Esophagus squamous epithelium (tissue), 5 donors: ENCODE measurements at places on chromosomes 11 and 22.

- peaks cover 34% of the 10 kb centered on the region for H3K27me3 ChIP-seq
- H3K36me3 ChIP-seq, result no peaks in the 10 kb centered on the region
- peaks cover 8% of the 10 kb centered on the region for H3K4me1 ChIP-seq
- no peak for DNase-seq
These were observed 250.0 kb downstream of the MIAT start for GRCh38 chr22:26907366-26907765.

GRCh38 chr11:34251589-34251980 is 106.2 kb downstream of the ABTB2 start:
- peaks cover 9% of the 10 kb centered on the region for H3K4me1 ChIP-seq
- H3K36me3 ChIP-seq, result no peaks in the 10 kb centered on the region
- H3K27me3 ChIP-seq, result no peaks in the 10 kb centered on the region
- DNase-seq, result no peak
- no peak overlapping the region for H3K4me3 ChIP-seq
- H3K27ac ChIP-seq, result peak overlapping the region; percentile 49

- H3K27me3 ChIP-seq, result no peaks in the 10 kb centered on the region
- no peak overlapping the region for H3K4me3 ChIP-seq
- DNase-seq, result no peak
- H3K27ac ChIP-seq, result no peak overlapping the region
- H3K36me3 ChIP-seq, result no peaks in the 10 kb centered on the region
These were observed 141.5 kb upstream of the FAT3 start for GRCh38 chr11:92083123-92083522.

DNA sequence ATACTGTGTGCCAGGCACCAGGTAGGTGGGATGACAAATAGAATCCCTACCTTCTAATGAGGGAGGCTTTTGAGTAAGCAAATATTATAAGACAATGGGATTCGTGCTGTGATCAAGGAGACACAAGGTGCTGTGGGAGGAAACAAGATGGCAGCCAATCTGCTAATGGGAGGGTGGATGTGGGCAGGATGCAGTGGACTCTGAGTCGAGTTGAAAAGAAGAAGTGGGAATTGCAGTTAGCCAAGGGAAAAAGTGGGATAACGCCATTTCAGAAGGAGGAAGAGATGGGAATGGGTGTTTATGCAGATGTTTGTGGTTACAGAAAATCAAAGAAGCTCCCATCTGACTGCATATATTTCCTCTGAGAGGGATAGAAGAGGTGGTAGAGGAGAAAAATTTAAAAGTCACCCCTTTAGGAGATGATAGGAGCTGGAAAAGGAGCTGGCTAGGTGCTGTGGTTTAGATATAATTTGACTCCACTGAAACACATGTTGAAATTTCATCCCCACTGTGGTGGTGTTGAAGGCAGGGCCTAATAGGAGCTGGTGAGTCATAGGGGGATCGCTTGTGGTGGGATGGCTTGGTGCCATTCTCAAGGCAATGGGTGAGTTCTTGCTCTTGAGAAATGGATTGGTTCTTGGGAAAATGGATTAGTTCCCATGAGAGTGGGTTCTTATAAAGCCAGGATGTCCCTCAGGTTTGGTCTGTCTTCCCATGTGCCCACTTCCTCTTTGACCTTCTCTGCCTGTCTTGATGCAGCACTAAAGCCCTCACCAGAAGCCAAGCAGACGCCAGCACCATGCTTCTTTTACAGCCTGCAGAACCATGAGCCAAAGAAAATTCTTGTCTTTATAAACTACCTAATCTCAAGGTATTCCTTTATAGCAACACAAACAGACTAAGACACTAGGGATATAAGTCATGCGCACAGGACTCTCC is 30.0 kb upstream of the POU2AF1 start:
- H3K4me3 ChIP-seq, result no peak overlapping the region
- no peak overlapping the region for H3K27ac ChIP-seq
- DNase-seq, result no peak
- no peaks in the 10 kb centered on the region for H3K4me1 ChIP-seq

GRCh38 chr11:123760894-123761293 is 6.6 kb upstream of the OR6X1 start:
- no peaks in the 10 kb centered on the region for H3K4me1 ChIP-seq
- H3K36me3 ChIP-seq, result no peaks in the 10 kb centered on the region
- H3K27me3 ChIP-seq, result no peaks in the 10 kb centered on the region
- H3K27ac ChIP-seq, result no peak overlapping the region

GRCh38 chr22:35605851-35606481 is 11.2 kb downstream of the MB start:
- H3K4me1 ChIP-seq, result no peaks in the 10 kb centered on the region
- no peak for DNase-seq
- no peaks in the 10 kb centered on the region for H3K36me3 ChIP-seq
- no peak overlapping the region for H3K27ac ChIP-seq
- H3K4me3 ChIP-seq, result no peak overlapping the region

DNA sequence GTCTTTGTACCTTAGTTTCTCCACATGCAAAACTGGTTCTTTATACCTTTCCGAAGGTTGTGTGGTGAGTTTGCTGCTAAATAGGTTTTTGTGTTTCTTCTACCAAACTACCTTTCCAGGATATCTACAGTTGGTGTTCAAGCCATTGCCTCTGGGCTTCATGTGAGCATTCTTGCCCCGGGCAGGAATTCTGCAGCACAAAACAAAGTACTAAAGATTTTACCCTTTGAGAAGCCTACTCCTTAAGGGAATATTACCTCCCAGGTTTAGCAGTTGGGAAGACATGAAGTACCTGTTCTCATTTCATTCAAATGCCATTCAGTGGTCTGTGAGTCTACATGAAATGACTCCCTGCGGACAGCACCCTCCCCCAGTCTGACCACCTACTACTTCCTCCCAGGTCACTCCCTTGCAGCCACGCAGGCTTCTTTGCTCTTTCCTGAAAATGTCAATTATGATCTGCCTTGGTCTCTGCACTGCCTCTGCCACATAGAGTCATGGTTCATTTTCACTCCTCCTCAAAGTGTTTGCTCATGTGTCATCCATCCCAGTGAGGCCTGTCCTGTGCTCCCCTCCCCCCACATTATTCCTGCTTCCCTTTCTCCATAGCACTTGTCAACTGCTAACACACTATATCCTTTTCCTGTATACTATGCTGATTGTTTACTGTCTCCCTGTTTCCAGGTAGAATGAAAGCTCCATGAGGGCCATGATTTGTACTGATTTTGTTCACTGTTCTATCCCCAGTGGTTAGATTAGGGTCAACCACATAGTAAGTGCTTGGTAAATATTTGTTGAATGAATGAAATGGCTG is 36.9 kb downstream of the PACS1 start:
- no peaks in the 10 kb centered on the region for H3K27me3 ChIP-seq
- no peak for DNase-seq
- peaks cover 5% of the 10 kb centered on the region for H3K4me1 ChIP-seq
- H3K4me3 ChIP-seq, result no peak overlapping the region
- no peaks in the 10 kb centered on the region for H3K36me3 ChIP-seq
- H3K27ac ChIP-seq, result no peak overlapping the region

DNA sequence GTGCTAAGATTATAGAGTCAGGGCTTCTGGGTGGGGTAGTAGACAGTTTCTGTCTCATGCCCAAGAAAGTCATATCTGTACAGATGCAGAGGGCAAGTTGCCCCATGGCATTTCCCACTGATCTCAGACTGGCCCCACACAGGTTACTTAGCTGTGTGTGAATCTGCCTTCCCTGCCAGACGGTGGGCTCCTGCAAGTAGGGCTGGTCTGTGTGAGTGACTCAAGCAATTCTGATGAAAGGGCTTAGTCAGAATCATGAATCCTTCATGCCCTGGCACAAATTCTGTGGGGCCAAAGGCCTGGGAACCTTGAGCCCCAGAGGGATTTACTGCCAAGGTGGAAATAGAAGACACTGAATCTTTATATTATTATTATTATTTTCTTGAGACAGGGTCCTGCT is 30.4 kb downstream of the USH1C start:
- H3K36me3 ChIP-seq, result no peaks in the 10 kb centered on the region
- H3K4me1 ChIP-seq, result no peaks in the 10 kb centered on the region
- DNase-seq, result no peak
- peaks cover 19% of the 10 kb centered on the region for H3K27me3 ChIP-seq
- no peak overlapping the region for H3K4me3 ChIP-seq
- no peak overlapping the region for H3K27ac ChIP-seq

- no peak overlapping the region for H3K4me3 ChIP-seq
- H3K27me3 ChIP-seq, result no peaks in the 10 kb centered on the region
- no peak for DNase-seq
- H3K27ac ChIP-seq, result no peak overlapping the region
- H3K4me1 ChIP-seq, result peaks cover 24% of the 10 kb centered on the region
These were observed 25.4 kb downstream of the TPBGL start for GRCh38 chr11:75265851-75266531.

DNA sequence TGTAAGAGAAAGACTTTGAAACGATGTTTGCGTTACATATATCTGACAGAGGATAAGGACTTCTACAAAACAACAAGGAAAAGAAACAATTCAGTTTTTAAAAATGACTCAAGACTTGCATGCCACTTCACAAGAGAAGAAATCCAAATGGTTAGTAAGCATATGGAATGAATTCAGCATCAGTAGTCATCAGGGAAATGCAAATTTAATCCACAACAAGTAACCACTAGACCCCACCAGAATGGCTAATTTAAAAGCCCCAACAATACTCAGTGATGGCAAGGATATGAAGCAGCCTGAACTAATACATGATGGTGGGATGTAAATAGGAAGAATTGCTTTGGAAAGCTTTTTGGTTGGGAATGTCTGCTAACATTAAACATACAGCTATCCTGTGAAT is 142.6 kb downstream of the ATXN10 start:
- no peaks in the 10 kb centered on the region for H3K36me3 ChIP-seq
- H3K4me1 ChIP-seq, result peaks cover 29% of the 10 kb centered on the region
- H3K4me3 ChIP-seq, result no peak overlapping the region
- DNase-seq, result no peak

DNA sequence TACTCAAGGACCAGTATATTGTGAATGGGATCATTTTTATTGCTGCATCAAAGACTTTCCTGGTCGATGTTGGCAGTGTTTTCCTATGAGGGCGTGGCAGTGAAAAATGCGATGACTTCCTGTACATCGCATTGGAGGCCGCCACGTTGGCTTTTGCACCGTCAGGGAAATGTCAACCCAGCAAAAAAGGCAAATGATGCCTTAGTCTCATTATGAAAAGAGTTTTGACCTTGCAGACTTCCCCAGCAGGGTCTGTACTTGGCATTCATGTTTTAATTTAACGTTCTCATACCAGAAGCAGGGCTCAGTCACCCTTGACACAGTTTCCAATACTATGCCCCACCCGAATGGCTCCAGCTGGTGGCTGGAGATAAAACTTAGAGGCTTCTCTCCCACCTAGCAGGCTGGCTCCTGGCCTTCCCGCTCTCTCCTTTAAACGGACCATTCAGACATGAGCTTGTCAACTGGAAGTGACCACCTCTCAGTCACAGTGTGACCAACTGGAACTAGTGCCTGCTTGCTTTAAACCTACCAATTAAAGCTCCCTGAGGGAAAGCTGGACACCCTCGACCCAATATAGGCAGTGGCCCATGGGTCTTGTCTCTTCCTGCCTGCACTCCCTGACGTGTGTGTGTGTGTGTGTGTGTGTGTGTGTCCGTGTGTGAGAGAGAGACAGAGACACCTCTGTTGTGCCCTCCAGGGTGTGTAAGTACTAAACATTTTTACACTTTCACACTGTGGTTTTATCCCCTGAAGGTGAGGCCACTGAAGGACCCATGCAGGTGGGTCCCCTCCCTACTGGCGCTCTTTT is 8.7 kb upstream of the GDPD5 start:
- H3K4me1 ChIP-seq, result no peaks in the 10 kb centered on the region
- no peak overlapping the region for H3K4me3 ChIP-seq
- DNase-seq, result no peak
- no peaks in the 10 kb centered on the region for H3K36me3 ChIP-seq
- H3K27me3 ChIP-seq, result no peaks in the 10 kb centered on the region
- no peak overlapping the region for H3K27ac ChIP-seq

GRCh38 chr22:31137721-31138120 is 2.6 kb downstream of the PLA2G3 start:
- no peak for DNase-seq
- H3K27ac ChIP-seq, result no peak overlapping the region
- H3K36me3 ChIP-seq, result no peaks in the 10 kb centered on the region
- no peaks in the 10 kb centered on the region for H3K27me3 ChIP-seq
- no peak overlapping the region for H3K4me3 ChIP-seq
- H3K4me1 ChIP-seq, result peaks cover 17% of the 10 kb centered on the region

- H3K4me1 ChIP-seq, result no peaks in the 10 kb centered on the region
- DNase-seq, result no peak
- no peaks in the 10 kb centered on the region for H3K27me3 ChIP-seq
- no peak overlapping the region for H3K27ac ChIP-seq
These were observed 8.8 kb downstream of the CD5 start for GRCh38 chr11:61111050-61111435.

DNA sequence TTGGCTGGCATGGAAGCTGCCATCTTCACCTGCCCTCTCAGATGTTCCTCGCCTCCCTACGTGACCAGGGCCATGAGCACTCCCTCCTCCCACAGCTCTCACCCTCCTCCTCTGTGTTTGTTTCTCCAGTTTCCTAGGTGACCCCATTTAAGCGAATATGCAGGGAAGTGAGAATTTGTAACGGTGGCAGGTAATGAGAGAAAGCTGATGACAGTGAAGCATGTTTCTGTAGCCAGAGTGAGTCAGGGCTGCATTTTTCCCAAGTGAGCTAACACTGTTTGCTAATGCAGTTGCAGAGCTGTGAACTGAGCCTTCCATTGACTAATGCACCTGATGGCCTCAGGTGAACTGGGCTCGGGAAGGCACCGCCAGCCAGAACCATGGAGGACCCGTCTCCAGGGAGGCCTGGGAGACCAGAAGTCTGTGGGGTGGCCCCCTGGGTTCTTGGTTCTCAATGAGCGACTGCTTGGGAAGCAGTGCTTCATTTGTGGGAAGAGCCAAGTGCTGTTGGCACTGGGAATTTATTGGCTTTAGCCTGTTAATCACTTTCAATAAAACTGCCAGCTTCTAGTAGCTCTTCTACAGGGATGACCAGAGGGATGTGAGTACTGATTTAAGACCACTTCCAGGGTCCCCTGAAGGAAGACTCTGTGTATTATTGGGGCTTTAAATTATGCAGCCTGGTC is 64.5 kb downstream of the BARX2 start:
- no peaks in the 10 kb centered on the region for H3K36me3 ChIP-seq
- no peaks in the 10 kb centered on the region for H3K27me3 ChIP-seq
- DNase-seq, result no peak

GRCh38 chr11:44483919-44484610 is 81.4 kb upstream of the CD82 start:
- no peaks in the 10 kb centered on the region for H3K36me3 ChIP-seq
- H3K4me1 ChIP-seq, result no peaks in the 10 kb centered on the region
- no peak for DNase-seq
- no peak overlapping the region for H3K4me3 ChIP-seq
- H3K27ac ChIP-seq, result no peak overlapping the region
- H3K27me3 ChIP-seq, result no peaks in the 10 kb centered on the region

DNA sequence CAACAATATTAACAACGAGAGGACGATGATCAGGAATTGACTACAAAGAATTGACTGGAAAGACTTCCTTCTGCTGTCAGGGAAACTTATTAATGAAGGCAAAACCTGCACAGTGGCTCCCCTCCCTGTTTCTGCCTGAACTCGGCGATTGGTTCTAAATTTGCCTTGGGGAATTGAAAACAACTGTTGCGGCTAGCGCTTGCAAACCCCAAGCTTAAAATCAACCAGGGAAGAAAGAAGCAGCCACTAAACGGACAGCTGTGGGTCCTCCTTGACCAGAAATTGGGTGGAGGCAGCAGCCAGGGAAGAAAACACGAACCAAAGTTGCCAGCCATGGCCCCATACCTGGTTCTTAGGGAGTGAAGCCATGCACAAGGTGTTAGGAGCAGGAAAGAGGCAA is 383.5 kb upstream of the CADM1 start:
- no peak for DNase-seq
- no peak overlapping the region for H3K27ac ChIP-seq
- H3K4me3 ChIP-seq, result no peak overlapping the region
